ENCODE measurements at places on chromosomes 3 and 15.

GRCh38 chr15:52008698-52009434, 10.2 kb upstream of the MAPK6 start:
- no peak for DNase-seq

- no peak for DNase-seq
Measured at GRCh38 chr3:133963657-133964396, 65.9 kb downstream of the SLCO2A1 start.

DNA sequence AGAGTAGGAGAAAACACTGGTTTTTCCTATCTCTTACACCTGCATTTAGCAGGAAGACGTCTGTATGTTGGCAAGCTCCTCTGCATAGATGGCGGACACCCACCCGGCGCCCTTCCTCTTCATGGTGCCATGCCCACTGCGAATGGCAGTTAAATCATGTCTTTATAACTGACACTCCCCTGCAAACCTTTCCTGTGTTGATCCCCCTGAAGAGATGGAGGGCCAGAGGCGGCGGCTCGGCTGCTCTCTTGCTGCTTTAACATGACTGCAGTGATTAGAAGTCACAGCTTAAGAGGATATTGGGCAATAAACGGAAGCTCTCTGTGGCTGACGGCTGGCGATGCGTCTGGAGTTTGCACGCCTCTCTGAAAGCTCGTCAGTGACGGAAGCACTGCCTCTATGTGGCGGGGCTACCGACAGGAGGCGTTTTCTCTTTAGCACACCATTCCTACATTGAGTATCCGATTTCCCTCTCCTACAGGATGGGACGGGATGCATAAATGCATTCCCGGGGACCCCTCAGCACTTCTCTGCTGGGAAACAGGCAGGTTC, 25.5 kb upstream of the SNRPA1 start:
- no peak for DNase-seq

DNA sequence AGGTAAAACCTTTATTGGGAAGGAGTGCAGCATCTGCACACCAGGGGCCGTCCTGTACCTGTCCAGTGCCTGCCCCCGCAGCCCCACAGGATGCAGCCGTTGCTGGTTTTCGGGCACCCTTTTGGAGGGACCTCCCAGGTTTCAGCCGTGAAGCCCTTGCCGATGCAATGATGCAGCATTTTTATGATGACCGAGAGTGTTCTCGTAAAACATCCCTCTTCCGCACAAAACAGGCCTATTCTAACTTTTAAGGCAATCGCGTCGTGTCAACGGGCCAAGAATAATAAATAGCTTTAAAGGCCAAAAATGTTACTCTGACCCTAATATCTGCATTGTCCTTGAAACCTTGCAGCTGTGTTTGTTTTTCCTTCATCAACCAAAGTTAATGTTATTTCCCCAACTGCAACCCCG, 126.1 kb downstream of the LRRK1 start:
- DNase-seq, result no peak

- DNase-seq, result no peak
Measured at GRCh38 chr15:28269097-28269496, 52.9 kb downstream of the HERC2 start.

DNA sequence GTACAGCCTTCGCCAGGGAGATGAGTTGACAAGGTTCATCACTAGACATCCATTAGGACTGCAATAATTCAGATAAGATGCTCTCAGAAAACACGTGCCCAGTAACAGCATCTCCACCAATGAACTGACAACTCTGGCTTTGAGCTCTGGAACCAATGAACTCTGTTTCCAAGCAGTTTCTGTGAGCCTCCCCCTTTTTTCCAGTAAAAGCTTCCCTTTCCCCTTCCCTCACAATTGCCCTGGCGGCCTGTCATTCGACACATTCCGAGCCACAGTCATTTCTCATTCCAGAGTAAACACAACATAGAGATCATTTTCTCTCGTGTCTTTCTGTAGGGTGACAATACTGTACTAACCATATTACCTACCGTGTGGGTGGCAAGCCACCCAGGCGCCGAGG, 3.6 kb downstream of the PLA2G4D start:
- DNase-seq, result no peak

DNA sequence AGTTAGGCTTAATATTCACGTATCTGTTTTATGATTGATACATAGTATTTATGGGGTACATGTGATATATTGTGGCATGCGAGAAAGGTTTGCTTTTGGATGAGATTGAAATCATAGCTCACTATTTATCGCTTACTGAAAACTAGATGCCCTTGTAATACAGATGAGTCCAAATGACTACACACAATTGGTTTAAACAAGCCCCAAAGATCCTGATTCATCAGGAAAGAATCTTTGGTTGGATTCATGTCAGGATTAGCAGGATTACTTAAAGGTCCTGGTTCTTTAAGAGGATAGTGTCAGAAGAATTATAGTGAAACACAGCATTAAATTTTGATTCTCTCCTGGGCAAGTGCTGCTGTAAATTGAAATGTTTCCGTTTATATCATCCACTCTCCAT, 18.6 kb upstream of the AADAC start:
- DNase-seq, result no peak

DNA sequence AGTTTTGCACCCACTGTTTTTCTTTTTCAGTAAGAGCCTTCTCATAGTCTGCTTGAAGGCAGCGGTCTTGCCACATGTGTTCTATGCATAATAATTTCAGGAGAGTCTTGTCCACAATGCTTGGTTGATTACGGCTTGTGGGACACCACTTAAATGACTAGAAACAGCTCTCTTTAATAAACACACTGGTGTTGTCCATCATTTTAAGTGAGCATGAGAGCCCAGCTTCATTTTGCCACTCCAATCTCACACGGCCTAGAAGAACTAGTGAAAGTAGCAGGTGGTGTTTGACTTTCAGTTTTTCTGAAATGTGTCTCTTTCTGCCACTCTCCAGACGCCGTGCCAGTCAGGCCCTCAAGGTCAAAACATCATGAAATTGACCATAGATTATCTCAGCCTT, 292.1 kb downstream of the LPP start:
- no peak for DNase-seq

DNA sequence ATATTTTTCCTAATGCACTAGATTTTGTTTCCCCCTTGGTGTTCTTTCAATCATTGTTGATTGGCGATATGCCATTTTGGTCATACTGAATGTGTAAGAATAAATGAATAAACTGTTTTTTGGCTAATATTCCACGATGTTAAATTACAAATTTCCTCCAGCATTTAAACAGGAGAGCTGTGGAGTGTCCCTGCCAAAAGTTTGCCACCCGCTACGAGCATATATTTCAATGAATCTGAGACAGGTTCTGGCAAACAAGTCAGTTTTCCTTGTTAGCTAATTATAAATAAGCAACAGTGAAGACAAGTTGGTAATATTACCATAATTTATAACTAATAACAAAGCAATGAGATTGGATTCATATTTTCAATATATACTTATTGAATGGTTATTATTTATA, 777.6 kb downstream of the ROBO1 start:
- DNase-seq, result no peak

DNA sequence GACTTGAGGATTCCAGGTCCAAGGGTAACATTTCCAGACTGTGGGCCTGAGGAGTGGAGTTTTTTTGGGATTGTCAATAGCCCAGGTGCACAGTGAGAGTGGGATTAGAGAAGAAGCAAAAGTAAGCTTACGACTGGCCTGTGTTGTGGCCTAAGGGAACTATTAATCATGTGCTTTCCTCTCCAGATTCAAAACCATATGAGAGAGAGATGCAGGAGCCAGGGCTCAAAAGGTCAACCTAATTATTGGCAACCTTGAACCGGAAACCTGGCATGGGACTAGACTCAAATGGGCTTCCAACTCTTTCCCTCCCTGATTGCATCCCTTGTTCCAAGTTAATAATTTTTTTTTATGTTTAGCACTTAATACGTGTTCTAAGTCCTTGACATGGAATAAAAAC, 242.1 kb upstream of the THRB start:
- DNase-seq, result no peak

GRCh38 chr15:68298336-68298735, 20.8 kb downstream of the FEM1B start:
- DNase-seq, result no peak

GRCh38 chr3:39409514-39410136, 3.1 kb downstream of the RPSA start:
- no peak for DNase-seq

GRCh38 chr15:95097361-95097760, 866.0 kb downstream of the MCTP2 start:
- no peak for DNase-seq

DNA sequence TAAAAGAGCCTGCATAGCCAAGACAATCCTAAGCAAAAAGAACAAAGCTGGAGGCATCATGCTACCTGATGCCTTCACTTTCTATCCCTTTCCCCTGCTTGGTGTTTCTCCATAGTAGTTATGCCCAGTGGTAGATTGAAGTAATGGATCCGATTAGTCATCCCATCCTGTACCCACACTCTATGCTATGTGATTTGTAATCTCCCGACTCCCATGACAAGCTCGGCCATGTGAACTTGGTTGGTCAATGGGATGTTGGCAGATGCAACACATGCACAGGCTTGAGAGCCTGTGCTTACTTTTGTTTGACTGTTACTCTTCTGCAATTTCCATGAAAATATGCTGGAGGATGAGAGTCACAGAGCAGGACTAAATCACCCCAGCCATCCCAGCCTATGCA, 334.9 kb upstream of the DPH6 start:
- DNase-seq, result no peak

DNA sequence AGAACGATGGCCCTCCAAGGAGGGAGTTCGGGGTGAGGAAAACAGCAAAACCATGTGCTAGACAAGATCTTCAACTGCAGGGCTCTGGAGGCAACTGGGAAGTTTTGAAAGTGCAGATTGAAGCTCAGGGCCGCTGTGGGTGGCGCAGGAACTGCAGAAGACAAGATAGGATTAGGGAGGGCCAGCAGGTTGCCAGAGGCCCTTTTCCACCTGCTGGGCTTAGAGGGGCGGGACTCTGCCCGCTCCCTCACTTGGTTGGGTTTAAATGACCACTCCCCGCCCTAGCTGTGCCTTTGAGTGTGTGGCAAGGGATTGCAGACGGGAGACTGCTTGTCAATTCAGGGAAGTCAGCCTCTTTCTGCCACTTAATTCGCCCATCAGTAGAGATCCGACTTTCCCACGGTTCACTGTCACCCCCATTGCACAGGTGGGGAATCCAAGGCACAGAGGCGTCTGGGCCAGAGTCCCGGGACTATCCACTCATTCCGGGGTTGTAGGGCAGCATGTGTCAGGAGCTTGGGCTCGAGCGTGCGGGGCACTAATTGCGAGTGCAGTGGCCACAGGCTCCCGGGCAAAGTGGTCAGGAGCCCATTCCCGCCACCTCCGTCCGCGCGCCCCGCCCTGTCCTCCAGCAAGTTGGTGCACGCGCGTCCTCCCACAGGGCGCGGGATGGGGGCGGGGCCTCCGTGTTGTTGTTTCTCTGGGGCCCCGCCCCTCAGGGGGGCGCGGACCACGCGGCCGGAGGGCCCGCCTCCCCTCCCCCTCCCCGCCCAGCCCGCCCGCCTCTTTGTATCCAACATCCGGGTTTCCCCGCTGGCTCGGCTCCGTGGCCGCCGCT, at the start of gene ACVR2B:
Gene ACVR2B, plus strand, starts transcription at position 816 of the 838 bp plus-strand sequence. CDS start 433 bp downstream, outside the sequence.
- peak; percentile 27 for DNase-seq

GRCh38 chr15:61794881-61795280, 265.4 kb downstream of the VPS13C start:
- DNase-seq, result no peak

DNA sequence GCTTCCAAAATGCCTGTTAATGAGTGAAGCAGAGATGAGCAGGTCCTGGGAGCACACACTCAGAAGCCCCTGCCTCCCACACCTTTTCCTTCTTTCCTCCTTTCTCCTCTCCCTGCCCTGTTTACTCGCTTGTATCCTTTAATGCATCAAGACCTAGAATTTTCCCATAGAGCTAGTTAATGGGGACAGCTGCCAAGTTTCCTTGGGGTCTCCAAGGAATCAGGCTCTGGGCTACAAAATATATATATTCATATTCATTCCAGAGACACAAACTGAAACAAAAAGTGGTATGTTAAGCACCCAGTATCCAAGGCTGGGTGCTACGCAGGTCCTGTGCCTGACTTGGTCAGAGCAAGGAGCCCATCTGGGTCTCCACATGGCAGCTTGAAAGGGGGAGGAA, 235.6 kb downstream of the MYRIP start:
- no peak for DNase-seq

- DNase-seq, result no peak
Measured at GRCh38 chr3:136490646-136491405, 240.7 kb downstream of the PCCB start.

DNA sequence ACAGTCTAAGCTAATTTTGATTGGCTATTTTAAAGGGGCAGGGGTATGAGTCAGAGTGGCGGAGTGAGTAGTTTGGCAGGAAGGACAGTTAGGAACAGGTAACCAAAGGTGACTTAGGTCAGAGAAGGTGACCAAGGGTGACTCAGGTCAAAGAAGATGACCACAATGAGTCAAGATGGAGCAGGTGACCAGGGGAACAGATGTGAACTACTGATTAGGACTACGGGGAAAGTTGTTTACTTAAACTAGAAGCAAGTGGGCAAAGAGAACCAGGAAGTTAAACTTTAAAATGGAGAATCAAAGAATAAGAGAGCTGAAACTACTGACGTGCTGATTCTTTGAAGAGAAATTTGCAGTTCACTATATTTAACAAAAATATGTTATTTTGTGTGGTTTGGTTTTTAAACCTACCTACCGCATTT, 14.1 kb upstream of the CA12 start:
- no peak for DNase-seq

GRCh38 chr3:61645148-61645547, 83.8 kb downstream of the PTPRG start:
- no peak for DNase-seq

DNA sequence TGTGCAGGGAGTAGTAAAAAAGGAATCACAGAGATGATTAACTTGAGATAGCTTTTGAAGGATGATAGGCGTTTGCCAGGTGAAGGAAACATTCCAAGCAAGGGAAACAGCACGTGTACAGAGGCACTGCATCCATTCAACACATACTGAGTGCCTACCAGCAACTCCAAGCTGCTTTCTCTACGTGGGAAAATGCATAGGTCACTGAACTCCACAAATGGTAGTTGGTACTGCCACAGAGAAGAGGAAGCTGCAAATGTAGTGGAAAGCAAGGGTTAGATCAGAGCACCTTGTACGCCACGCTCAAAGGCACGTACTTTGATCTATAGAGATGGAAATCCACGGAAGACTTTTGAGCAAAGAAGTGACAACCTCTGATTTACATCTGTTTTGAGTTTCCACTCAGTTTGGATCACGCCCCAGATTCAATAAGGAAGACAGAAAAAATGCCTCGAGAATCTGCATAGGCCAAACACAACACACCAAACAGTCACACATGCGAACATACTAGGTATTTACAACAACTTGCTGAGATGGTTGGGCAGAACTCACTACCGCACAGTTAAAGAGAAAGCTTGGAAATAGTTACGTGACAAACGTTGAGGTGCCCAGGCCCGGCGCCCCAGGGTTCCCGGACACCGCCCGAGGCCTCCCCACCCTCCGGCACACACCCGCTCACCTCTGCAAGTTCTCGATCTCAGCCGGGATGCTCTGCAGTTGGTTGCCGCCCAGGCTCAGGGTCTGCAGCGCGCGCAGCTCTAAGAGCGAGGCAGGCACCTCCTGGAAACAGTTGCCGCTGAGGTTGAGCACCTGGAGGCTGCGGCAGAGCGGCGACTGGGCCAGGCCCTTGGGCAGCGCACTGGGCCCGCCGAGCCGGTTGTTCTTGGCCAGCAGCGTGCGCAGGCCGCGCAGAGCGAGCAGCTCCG, 826 bp downstream of the LRRC58 start:
- no peak for DNase-seq

- no peak for DNase-seq
Measured at GRCh38 chr15:65285291-65286068, 1.2 kb downstream of the PARP16 start.
